Uterus (tissue), 4 donors: ENCODE measurements at places on chromosomes 5 and 9.

- H3K27me3 ChIP-seq: no peaks in the 10 kb centered on the region
- H3K4me3 ChIP-seq: no peak overlapping the region
- no peak for DNase-seq
- H3K27ac ChIP-seq: no peak overlapping the region
- H3K36me3 ChIP-seq: no peaks in the 10 kb centered on the region
These were observed 62.3 kb upstream of the HMHB1 start for GRCh38 chr5:143749581-143750205.

- H3K27me3 ChIP-seq: no peaks in the 10 kb centered on the region
- no peak overlapping the region for H3K4me3 ChIP-seq
- H3K27ac ChIP-seq: no peak overlapping the region
- no peak for DNase-seq
- no peaks in the 10 kb centered on the region for H3K36me3 ChIP-seq
These were observed 115.1 kb upstream of the IRX4 start for GRCh38 chr5:1997640-1998347.

- no peak for DNase-seq
- H3K36me3 ChIP-seq: no peaks in the 10 kb centered on the region
- no peak overlapping the region for H3K27ac ChIP-seq
- no peaks in the 10 kb centered on the region for H3K4me1 ChIP-seq
These were observed 7.6 kb upstream of the EGR1 start for GRCh38 chr5:138457531-138458275.

GRCh38 chr9:72734631-72735030, 213.2 kb downstream of the TMC1 start:
- H3K27me3 ChIP-seq: no peaks in the 10 kb centered on the region
- DNase-seq: no peak
- H3K27ac ChIP-seq: no peak overlapping the region

GRCh38 chr9:1456301-1457024, 406.3 kb downstream of the DMRT2 start:
- H3K4me3 ChIP-seq: no peak overlapping the region
- H3K27me3 ChIP-seq: no peaks in the 10 kb centered on the region
- no peak for DNase-seq

GRCh38 chr5:66828548-66829357, 232.6 kb downstream of the MAST4 start:
- H3K27me3 ChIP-seq: no peaks in the 10 kb centered on the region
- DNase-seq: peak; percentile 51
- no peaks in the 10 kb centered on the region for H3K36me3 ChIP-seq
- H3K27ac ChIP-seq: peak overlapping the region; percentile 68

GRCh38 chr5:16457853-16458252, 7.7 kb downstream of the ZNF622 start:
- no peaks in the 10 kb centered on the region for H3K36me3 ChIP-seq
- no peak for DNase-seq
- no peaks in the 10 kb centered on the region for H3K27me3 ChIP-seq
- no peak overlapping the region for H3K27ac ChIP-seq
- no peak overlapping the region for H3K4me3 ChIP-seq
- no peaks in the 10 kb centered on the region for H3K4me1 ChIP-seq

- H3K4me1 ChIP-seq: no peaks in the 10 kb centered on the region
- DNase-seq: no peak
- no peak overlapping the region for H3K4me3 ChIP-seq
These were observed 35.1 kb downstream of the CYFIP2 start for GRCh38 chr5:157301066-157301465.

DNA sequence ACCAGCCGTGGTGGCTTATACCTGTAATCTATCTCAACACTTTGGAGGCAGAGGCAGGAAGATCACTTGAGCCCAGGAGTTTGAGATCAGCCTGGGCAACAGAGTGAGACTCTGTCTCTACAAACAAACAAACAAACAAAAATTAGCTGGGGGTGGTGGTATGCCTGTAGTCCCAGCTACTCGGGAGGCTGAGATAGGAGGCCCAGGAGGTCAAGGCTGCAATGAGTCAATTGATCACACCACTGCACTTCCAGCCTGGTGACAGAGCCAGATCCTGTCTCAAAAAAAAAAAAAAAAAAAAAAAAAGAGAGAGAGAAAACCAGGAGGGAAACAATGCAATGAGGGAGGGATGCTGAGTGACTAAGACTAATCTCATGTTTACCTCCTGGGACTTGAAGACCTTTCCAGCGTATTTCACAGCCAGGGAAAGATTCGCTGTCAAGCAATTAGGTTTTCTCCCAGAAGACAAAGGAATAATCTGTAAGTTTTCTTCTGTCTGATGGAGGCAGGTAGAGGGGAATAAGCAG, 51.1 kb upstream of the MIER3 start:
- no peak overlapping the region for H3K27ac ChIP-seq
- no peaks in the 10 kb centered on the region for H3K4me1 ChIP-seq
- no peak for DNase-seq
- no peaks in the 10 kb centered on the region for H3K36me3 ChIP-seq
- H3K4me3 ChIP-seq: no peak overlapping the region
- H3K27me3 ChIP-seq: no peaks in the 10 kb centered on the region

GRCh38 chr5:91383956-91384300, 811 bp upstream of the ARRDC3 start:
- H3K27ac ChIP-seq: peak overlapping the region; percentile 100
- H3K4me1 ChIP-seq: no peaks in the 10 kb centered on the region
- no peaks in the 10 kb centered on the region for H3K36me3 ChIP-seq
- H3K4me3 ChIP-seq: peak overlapping the region; percentile 56
- DNase-seq: no peak
- no peaks in the 10 kb centered on the region for H3K27me3 ChIP-seq

GRCh38 chr5:172798422-172799215, 27.6 kb upstream of the DUSP1 start:
- DNase-seq: peak; percentile 72
- no peaks in the 10 kb centered on the region for H3K36me3 ChIP-seq
- no peak overlapping the region for H3K4me3 ChIP-seq
- peaks cover 10% of the 10 kb centered on the region for H3K4me1 ChIP-seq
- H3K27me3 ChIP-seq: no peaks in the 10 kb centered on the region
- peak overlapping the region; percentile 97 for H3K27ac ChIP-seq

DNA sequence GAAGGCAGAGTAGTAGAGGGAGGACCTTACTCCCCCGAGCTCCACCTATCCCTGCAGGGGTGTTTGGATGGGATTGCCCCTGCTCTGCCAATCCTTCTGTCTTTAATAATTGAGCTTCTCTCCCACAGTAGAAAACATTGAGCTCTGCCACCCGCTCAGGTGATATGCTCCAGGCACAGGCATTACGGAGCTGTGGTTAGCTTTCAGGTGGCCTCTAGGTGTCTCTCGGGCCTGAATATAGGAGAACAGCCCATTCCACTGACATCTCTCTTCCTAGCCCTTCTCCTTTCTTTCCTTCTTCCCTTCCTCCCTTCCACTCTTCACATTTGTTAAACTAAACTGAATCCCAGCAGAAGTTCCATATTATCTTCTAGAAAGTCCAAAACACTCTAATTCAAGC, 203.4 kb downstream of the SYK start:
- H3K27me3 ChIP-seq: no peaks in the 10 kb centered on the region
- H3K36me3 ChIP-seq: no peaks in the 10 kb centered on the region
- no peak overlapping the region for H3K4me3 ChIP-seq
- no peaks in the 10 kb centered on the region for H3K4me1 ChIP-seq
- no peak overlapping the region for H3K27ac ChIP-seq

- no peaks in the 10 kb centered on the region for H3K4me1 ChIP-seq
- H3K27ac ChIP-seq: no peak overlapping the region
- DNase-seq: no peak
- H3K4me3 ChIP-seq: no peak overlapping the region
These were observed 7.6 kb upstream of the PPP1R26 start for GRCh38 chr9:135471791-135472640.

DNA sequence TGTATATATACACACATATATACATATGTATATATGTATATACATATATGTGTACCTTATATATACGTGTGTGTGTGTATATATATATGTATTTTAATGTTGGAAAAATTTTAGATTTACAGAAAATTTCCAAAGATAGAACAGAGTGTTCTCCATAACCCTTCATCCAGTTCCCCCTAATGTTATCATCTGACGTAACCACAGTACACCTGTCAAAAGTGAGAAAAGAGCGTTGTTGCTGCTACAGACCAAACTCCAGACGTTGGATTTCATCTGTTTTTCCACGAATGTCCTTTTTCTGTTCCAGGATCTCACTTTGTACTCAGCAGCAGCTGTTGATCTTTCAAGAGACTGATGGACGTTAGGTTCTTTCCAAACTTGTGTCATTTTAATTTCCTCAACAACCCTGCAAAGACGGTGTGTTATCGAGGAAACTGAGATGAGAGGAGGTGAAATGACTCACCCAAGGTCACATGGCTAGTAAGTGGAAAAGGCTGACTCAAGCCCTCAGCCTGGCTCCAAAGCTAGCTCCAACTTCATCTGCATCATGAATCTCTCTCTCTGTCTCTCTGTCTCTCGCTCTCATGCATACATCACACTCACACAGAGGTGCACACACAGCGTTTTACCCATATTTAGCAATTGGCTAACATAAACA, 17.0 kb upstream of the NTNG2 start:
- DNase-seq: no peak
- no peak overlapping the region for H3K4me3 ChIP-seq
- no peaks in the 10 kb centered on the region for H3K4me1 ChIP-seq
- H3K27ac ChIP-seq: no peak overlapping the region
- no peaks in the 10 kb centered on the region for H3K36me3 ChIP-seq
- no peaks in the 10 kb centered on the region for H3K27me3 ChIP-seq

DNA sequence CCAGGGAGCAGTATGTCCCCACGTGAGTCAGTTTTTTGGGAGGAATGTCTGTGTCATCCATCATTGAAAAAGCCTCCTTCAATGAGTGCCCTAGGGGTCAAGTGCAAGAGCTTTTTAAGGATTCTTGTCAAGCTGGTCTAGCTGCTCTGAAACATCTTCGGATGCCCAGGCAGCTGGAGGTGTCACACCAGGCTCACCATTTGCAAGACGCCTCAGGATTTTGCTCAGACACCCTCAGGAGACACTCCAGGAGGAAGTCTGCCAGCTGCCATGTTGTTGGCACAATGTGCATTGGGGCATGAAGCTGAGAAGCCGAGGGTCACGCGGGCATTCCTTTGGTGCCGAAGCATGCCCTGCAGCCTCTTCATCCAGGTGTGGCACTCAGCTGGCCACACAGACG, 111.1 kb upstream of the S1PR3 start:
- no peak for DNase-seq
- H3K36me3 ChIP-seq: no peaks in the 10 kb centered on the region
- no peaks in the 10 kb centered on the region for H3K4me1 ChIP-seq
- no peak overlapping the region for H3K27ac ChIP-seq
- no peak overlapping the region for H3K4me3 ChIP-seq

GRCh38 chr5:93378073-93378472, 202.9 kb downstream of the NR2F1-AS1 start:
- no peaks in the 10 kb centered on the region for H3K4me1 ChIP-seq
- DNase-seq: no peak
- H3K4me3 ChIP-seq: no peak overlapping the region
- no peaks in the 10 kb centered on the region for H3K27me3 ChIP-seq

- no peaks in the 10 kb centered on the region for H3K27me3 ChIP-seq
- H3K27ac ChIP-seq: peak overlapping the region; percentile 97
- H3K4me3 ChIP-seq: peak overlapping the region; percentile 83
- H3K4me1 ChIP-seq: no peaks in the 10 kb centered on the region
- no peak for DNase-seq
- H3K36me3 ChIP-seq: no peaks in the 10 kb centered on the region
These were observed 739 bp downstream of the C9orf72 start for GRCh38 chr9:27572566-27572917.

GRCh38 chr5:68182534-68182933, 33.0 kb upstream of the PIK3R1 start:
- no peaks in the 10 kb centered on the region for H3K36me3 ChIP-seq
- H3K4me3 ChIP-seq: no peak overlapping the region
- DNase-seq: no peak
- no peak overlapping the region for H3K27ac ChIP-seq

DNA sequence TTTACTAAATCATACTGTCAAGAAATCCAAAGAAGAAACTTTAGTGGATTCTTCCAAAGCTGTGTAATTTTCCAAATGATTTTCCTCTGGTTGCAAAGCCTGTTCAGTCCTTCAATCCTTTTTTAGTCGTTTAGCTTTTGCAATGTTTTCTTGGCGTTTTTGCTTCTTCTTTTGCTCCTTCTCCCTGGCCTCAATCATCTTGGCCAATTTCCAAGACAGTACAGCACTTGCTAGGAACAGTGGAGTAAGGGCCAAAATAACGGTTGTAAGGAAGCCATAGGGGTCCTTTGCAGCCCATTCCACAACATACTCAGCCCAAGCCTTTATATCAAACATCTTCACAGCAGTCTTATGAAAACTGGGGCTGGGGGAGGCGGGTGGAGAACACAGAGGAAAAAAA, 2.4 kb downstream of the SMIM15 start:
- no peaks in the 10 kb centered on the region for H3K27me3 ChIP-seq
- H3K36me3 ChIP-seq: no peaks in the 10 kb centered on the region
- DNase-seq: no peak
- H3K27ac ChIP-seq: no peak overlapping the region
- H3K4me3 ChIP-seq: no peak overlapping the region
- no peaks in the 10 kb centered on the region for H3K4me1 ChIP-seq

GRCh38 chr5:160968480-160968879, 116.5 kb upstream of the ATP10B start:
- no peaks in the 10 kb centered on the region for H3K27me3 ChIP-seq
- no peaks in the 10 kb centered on the region for H3K4me1 ChIP-seq
- no peak overlapping the region for H3K4me3 ChIP-seq
- no peaks in the 10 kb centered on the region for H3K36me3 ChIP-seq
- no peak overlapping the region for H3K27ac ChIP-seq

GRCh38 chr9:88749420-88749819, 214.4 kb downstream of the NXNL2 start:
- no peak overlapping the region for H3K27ac ChIP-seq
- DNase-seq: no peak
- no peak overlapping the region for H3K4me3 ChIP-seq
- H3K36me3 ChIP-seq: no peaks in the 10 kb centered on the region

DNA sequence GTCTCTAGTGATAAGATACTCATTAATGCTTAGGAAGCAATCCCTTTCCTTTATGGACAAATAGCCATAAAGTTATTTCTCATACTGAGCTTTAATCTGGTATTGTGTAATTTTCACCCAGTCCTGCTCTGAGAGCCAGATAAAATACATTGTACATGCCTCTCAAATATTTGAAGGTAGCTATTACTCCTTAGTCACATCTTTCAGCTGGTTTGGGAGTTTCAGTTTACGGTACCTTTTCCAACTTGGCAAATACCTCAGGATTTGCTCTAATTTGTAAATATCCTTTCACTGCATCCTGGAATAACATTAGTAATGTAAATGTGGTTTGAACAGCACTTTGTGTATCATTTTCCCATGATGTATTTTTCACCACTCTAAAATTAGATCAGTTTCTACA, 47.4 kb downstream of the ABHD17B start:
- DNase-seq: no peak
- H3K27me3 ChIP-seq: no peaks in the 10 kb centered on the region

DNA sequence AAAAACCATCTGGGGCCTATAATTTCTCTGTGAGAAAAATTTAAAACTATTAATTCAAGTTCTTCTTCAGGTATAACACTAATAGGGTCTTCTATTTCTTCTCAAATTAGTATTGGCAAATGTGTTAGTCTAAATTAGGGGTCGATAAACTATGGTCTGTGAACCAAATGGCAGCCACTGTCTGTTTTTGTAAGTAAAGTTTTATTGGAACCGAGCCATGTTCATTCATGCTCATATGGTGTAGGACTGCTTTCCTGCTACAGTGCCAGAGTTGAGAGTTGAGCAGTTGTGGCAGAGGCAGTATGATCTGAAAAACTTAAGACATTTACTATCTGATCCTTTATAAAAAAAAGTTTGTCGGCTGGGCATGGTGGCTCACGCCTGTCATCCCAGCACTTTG, 29.1 kb downstream of the SEC61B start:
- no peak overlapping the region for H3K4me3 ChIP-seq
- no peaks in the 10 kb centered on the region for H3K4me1 ChIP-seq
- H3K27ac ChIP-seq: no peak overlapping the region
- H3K27me3 ChIP-seq: no peaks in the 10 kb centered on the region
- no peak for DNase-seq
